Activated CD4-positive, alpha-beta T cell treated with anti-CD3 and anti-CD28 coated beads, Interleukin-2, amount 50 U/mL, for 48 hours (primary cell): ENCODE measurements at places on chromosomes 5 and 9.

GRCh38 chr9:128371630-128372117 lies 500 bp downstream of the URM1 start:
- DNase-seq, result no peak

DNA sequence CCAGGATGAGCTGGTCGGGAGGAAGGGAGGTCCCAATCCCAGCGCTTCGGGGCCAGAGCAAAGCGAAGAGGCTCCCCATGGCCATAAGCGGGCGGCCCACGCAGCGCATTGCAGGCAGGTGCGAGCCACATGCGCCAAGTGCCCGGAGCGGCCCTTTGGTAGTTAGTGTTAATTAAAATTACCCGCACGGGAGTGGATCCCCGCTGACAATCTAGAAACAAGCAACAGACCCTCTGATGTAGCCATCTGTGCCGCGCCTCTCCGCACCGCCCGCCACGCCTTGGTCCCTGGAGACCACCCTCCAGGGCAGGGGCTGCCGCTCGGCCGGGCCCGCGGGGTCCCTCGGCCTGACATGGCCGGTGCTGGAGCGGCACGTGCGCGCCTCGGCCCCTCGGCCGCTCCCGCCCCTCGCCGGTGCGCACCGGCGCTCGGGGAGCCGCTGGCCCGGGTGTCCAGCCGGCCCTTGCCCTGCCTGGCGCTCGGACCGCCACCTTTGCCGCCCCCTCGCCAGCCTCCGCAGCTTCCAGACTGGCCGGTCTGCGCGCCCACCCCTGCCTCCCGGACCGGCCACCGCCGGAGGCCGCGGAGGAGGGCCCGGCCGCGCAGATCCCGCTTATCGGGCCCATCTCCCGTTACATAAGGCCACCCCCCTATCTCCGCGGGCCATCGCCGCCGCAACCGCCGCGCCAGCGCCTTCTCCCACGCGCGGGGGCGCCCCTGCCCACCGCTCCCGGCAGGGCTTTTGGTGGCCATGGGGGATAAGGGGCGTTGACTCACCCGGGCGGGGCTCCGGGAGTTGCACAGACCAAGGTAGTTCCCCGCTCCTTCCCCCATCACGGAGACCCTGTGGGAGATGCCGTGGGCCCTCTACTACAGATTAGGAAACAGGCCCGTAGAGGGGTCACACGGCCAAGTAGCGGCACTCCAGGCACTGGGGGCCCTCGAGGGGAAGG lies 1.9 kb upstream of the IL13 start:
- DNase-seq, result peak; percentile 59

DNA sequence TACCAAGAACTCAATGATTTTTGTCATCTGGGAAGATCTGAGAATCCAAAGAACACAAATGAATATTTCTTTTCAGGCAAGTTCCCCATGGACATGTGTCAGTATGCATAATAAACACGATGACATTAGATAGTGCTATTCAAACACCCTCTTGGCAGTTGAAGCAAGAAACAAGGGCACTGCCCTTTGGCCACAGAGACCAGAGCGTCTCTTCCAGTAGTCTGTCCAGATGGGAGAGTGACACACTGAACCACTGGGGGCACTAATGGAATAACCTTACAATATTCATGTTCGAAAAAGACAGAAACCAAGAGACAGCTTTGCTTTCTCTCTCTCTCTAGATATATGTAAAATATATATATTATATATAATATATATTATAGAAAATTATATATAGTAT lies 301.9 kb downstream of the CTNND2 start:
- no peak for DNase-seq

DNA sequence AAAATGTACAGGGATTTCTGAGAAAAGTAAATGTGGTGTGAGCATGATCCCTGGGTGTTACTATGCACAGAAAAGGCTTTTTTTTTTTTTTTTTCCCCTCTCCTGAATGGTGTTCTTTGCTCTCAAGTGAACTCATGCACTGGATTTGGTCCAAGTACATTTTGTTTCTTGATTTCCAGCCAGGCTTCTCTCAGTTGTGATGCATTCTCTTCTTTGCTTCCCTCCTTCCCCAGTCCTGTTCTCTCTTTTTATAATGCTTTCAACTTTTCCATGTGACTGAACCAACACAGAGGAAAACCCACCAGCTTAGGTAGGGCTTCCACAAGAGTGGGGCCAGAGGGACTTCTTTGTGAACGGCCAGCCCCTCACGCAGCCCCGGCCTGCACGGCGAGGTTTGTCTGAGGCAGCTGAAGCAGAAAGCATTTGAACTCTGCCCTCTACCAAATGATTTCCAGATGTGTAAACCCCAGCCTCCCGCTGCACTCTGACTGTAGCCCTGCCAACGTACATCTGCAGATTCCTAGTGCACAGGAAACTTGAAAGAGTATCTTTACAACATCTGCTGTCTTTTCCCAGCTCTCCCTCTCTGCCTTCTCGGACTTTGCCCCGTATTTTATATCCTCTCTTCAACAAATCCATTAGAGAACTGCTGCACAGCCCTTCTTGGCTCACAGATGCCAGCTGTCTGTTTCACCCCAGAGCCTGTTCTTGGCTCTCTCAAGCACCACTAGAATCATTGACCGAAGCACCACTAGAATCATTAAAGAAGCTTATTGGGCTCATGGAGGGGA lies 71.8 kb upstream of the CD180 start:
- DNase-seq, result no peak

DNA sequence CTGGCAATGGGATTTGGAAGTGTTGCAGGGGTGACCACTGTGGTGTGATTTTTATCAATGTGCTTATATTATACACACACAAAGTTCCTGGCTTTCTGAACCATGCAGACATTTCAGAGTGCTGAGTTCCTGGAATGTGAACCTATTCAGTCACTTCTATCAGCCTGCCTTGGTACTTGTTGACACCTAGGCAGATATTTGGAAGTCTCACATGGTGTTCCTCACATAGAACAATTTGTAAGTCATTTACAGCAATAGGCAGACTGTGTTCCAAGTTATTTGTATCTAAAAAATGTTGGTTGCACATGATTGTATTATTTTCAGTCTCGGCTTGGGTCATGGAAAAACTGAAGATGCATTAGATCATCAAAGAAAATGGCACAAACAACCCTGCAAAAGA lies 182.2 kb downstream of the SREK1 start:
- DNase-seq, result no peak

DNA sequence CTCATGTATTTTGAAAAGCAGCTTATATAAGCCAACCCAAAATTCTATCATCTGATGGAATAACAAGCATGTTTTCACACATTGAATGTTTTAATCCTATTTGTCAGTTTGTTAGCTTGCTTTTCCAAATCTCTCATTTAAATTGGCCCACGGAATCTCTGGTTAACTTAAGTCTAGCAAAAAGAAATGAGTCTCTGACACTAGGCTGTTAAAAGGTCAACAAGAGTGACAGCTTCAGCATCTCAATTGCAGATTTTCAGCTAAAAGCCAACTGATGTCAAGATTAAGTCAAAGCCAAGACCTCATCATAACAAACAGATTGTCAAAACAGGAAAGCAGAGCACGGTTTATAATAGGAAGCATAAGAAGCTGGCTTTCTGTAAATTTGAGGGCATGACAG lies 49.4 kb upstream of the CDH9 start:
- DNase-seq, result no peak

DNA sequence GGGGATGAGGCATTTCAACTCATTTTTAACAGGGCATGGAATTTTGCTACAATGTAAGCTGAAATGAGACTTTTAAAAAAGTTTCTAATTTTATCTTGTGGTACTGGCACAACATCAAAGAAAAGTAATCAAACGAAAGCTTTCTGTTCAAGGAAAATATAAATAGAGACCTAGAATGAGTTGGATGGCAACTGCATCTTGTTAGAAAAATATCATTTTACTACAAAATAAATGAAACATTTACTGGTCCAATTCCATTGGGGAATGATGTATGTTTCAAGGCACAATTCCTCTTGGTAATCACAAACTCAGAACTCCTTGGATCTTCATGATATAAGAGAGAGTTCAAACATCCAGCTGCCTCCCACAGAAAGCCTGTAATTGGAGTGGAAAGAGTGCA lies 102.8 kb downstream of the HMHB1 start:
- DNase-seq, result no peak

DNA sequence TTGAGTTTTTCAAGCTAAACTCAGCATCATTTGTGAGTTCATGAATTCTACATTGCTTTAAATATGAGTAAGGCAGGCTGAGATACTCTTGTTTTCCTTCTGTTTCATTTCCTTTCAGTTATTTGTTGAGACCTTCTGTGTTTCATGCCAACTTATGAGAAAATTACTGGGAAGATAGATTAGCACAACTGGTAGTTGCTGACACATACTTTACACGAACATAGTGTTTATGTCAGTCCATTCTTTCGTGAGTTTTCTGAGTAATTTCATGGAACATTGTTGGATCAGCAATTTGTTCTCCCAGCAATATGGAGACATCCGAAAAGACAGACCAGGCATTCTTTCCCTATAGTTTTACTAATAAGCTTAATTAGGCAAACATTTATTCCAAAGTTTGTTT lies 102.0 kb upstream of the SMC5 start:
- no peak for DNase-seq

DNA sequence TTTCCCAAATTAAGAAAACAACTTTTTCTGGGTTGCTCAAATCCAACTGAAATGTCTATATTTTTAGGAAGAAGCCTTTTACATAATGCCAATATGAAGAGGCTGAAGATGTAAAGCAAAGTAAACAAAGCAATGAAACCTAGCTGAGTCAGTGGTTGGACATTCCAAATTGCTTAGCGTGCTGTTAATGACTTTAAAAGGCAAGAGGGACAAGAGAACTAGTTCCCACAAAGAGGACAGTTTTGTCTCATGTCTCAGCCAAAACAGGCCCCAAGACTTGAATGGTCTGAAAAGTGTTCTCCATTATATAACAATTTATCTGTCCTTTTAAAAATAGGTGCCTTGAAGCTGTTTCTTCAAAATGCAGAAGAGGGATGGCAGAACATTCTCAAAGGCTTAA lies 407.0 kb downstream of the ENC1 start:
- no peak for DNase-seq
